ENCODE measurements at places on chromosomes 11 and 22.

DNA sequence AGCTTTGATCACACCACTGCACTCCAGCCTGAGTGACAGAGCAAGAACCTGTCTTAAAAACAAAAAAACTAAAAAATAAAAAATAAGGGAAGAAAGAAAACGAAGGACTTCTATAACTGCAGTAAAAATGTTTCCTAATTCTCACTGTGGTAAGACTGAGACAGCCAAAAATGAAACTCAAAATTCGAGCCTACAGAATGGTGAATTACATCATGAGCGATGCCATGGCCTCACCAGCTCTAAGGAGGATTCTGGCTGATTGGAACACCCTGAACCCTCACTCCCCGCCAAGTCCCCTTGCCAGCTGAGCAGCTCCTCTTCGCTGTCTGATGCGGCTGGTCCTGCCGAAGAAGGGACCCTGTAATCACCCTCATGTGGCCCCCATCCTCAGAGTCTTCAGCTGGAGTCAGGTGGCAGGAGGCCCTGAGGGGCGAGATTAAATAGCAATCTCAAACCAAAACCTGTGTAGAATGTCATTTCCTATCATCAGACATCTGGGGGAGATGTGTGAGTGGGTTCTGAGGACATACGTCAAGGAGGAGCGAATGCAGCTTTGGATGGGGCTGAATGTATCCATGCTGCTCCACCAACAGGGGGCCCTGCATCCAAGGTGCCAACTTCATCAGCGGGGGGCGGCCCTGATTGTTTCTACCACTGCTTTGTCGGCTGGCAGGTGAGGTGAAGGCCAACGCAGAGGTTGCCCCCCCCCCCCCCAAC is 29.2 kb downstream of the PDGFB start:
- no peak for DNase-seq

- no peak for DNase-seq
Observed at GRCh38 chr11:14973621-14974514, 1.7 kb upstream of the CALCA start.

DNA sequence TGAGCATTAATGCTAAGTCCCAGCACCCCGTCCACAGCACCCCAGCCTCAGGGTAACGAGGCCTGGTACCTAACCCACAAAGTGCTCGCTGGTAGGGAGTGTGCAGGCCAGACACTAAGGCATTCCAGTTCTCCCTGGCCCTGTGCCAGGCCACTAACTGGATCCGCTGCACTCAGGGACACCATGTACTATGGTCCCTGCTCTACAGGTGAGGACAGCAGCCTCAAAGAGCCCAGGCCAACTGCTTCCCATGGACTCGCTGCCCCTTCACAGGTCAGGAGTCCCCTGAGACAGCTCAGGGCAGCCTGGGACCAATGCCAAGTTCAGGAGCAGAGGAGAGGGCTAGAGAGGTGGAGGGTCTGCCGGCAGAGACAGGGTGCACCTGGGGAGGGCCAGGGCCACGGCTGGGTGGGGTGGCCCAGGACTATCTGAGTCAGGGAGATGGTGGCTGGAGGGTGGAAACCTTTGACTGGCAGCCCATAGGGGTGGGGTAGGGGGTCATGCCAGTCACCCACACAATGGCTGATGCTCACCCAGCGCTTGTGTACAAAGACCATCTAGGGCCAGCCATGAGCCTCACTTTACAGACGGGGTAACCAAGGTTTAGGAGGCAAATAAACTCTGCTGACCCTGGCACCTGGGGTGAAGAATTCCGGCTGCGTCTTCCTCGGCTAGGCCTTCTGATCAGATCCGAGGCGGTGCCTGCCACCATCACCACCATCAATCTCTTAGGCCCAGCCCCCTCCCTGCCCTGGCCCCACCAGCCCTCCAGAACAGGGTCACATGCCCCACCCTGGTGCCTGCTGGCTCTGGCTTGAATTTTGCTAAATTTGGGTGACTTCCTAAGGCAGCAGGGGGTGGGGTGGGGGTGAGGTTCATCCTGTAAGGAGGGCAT is 5.6 kb downstream of the OSBPL5 start:
- no peak for DNase-seq

GRCh38 chr11:112320668-112321067 is 60.0 kb upstream of the PLET1 start:
- DNase-seq: peak; percentile 93

GRCh38 chr11:10041748-10042446 is 252.1 kb downstream of the SBF2 start:
- DNase-seq: no peak

Measured in fibroblast of skin of right biceps (primary cell).